DMS53 (cell line): ENCODE measurements at places on chromosomes 2 and 18.

DNA sequence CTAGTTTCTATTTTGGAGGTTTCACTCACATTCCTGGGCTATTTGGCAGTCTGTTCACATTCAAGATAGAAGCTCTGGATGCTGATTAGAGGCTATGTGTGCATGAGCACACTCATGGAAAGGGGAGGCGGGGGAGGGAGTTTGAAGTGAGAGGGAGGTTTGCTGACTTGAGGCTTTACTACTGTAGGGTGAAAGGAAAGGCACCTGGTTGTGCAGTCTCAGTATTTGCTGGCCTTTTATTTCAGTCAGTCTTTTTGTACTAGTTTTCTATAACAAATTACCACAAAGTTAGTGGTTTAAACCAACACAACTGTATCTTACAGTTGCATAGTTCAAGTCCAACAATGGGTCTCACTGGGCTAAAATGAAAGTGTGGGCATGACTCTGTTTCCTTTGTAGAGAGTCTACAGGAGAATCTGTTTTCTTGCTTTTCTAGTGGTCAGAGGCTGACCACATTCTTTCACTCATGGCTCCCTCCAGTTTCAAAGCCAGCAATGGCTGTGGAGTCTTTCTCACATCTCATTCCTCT is 47.7 kb upstream of the NR4A2 start:
- DNase-seq = no peak

- no peak for DNase-seq
Observed at GRCh38 chr2:182977463-182977862, 60.8 kb downstream of the NCKAP1 start.

- DNase-seq = peak; percentile 39
Observed at GRCh38 chr2:43441195-43441594, 154.6 kb downstream of the THADA start.

- DNase-seq = peak; percentile 58
Observed at GRCh38 chr18:48134609-48135008, 204.2 kb upstream of the SMAD2 start.

DNA sequence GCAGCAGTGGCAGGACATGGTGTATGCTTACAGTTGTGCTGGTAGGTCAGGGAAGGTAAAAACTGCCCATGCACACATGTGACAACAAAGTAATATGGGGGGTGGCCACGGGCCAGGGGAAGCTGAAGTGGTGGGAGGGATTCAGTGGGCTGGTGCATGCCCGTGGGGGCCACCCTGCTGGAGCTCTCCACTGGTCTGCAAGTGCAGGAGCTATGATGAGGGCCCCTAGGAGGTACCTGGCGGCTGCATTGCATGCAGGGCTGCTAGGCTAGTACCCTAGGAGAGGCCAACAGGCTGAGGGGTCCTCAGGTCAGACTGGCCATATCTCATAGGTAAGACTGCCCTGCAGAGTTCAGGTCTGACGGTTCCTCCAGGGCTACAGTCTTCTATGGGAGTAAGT is 265.9 kb downstream of the NUP35 start:
- DNase-seq = no peak

DNA sequence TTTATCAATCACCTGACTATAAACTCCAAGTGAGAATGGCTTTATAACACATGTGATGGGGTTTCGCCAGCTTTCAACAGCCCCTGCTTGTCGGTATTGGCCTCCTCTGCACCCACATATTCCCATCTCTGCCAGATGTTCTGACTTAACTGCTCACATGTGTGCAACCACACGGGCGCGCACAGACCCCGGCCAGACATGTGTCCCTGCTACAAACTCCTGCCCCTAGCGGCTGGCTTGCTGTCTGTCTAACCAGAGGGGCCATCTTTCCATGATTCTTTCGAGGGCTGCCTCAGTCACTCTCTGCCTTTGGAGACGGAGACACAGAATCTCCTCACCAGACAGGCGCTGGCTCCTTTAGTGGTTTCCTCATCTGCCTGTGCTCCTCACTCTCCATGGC is 15.3 kb downstream of the STON1 start:
- DNase-seq = no peak

DNA sequence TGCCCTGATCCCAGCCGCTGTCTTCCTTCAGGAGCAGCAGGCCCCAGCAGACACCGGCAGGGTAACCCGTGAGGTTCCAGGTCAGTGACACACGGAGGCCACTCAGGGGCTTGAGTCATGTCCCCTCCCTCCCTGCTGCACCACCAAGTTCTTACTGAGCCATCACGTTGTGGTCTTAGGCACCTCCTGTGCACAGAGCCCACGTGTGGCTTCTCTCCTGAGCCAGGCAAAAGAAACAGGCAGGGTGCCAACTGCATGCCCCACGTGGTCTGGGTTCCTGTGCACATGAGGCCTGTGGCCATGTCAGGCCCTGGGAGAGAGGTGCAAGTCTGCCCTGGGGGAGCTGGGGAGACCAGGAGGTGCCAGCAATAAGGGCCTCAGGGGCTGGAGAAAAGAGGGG is 264.8 kb downstream of the KLHL29 start:
- no peak for DNase-seq

GRCh38 chr2:82226441-82226840 is 1921.9 kb upstream of the LRRTM1 start:
- DNase-seq = no peak

DNA sequence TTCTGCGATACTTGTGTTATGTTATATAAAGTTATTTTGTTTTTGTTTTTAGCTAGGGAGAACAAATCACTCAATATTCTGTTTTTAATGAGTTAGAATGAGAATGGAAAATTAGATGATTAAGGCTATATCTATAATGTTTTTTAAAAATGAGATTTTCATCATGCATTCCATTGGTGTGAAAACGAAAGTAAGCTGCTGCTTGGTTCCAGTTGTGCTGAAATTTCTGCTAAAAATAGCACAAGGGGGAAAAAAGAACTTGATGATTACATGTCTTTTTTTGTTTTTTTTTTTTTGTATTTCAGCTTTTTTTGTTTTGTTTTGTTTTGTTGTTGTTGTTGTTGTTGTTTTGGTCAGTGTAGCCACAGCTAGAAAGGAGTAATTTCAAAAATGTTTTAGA is 242.6 kb upstream of the KCNJ3 start:
- no peak for DNase-seq

GRCh38 chr2:223081789-223082188 is 29.8 kb downstream of the KCNE4 start:
- no peak for DNase-seq

DNA sequence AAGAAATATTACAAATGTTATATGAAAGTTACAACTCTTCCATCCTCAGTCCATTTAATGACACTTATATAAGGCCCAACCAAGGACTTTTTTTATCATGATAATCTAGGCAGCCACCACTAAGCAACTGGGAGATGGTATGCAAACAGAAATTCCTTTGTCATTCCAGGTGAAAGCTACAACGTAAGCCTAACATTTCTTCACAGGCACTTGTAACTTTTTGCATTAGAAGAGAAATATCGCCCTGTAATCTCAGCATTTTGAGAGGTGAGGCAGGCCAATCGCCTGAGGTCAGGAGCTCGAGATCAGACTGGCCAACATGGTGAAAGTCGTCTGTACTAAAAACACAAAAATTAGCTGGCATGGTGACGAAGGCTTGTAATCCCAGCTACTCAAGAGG is 581.2 kb upstream of the SLC8A1 start:
- DNase-seq = no peak

- peak; percentile 13 for DNase-seq
Observed at GRCh38 chr18:45448871-45449270, 166.4 kb upstream of the SLC14A2 start.

- peak; percentile 16 for DNase-seq
Observed at GRCh38 chr2:15223887-15224286, 337.2 kb downstream of the NBAS start.

GRCh38 chr18:54217624-54218023 is 6.8 kb downstream of the MBD2 start:
- DNase-seq = no peak

DNA sequence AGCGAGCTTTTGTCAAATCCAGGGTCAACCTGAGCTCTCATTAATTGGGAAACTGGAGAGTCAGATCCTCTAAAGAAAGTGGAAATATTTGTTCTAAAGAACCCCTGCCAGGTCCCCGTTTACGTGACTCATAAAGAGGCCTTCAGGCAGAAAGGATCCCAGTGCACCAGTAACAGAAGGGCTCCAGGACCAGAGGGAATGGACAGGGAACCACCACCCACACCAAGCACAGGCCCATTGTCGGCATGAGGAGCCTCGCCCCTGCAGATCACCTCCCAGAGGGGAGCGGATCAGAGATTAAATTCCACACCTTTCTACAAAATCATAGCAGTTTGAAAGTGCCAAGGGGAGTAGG is 16.4 kb upstream of the C1QL2 start:
- no peak for DNase-seq

DNA sequence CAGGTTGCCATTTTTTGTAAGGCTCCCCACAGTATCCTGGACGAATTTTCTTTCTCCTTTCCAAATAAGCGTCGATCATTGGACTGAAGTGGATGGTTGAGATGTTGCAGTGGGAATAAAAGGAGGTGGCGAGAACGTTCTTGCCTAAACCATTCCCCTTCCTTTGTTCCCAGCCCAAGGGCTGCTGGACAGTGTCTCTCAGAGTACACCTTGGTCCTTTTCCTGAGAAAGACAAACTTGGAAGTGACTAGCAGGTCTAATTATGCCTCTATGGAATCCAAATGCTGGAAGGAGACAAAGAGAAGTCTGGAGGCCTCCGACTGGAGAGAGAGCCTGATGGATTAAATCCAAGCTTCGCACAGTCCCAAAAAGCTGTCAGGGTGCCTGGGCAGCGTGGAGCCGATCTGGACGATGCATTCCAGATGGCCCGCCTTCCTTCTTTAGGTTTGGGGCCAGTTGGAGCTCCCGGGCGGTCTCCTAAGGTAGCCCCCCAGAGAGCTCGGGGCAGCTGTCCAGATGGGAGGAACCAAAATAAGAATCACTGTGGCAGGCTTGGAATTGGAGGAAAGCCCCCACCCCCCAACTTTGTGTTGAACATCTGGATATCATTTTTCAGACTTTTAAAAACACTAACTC is 186.8 kb downstream of the TMEM247 start:
- DNase-seq = no peak

GRCh38 chr2:71879509-71880184 is 268.0 kb downstream of the CYP26B1 start:
- no peak for DNase-seq

GRCh38 chr2:98445177-98445682 is 572 bp downstream of the INPP4A start:
- peak; percentile 85 for DNase-seq
